AML-193 (cell line): ENCODE measurements at places on chromosomes 5 and 9.

GRCh38 chr5:139657363-139658321 lies 9.5 kb downstream of the CXXC5 start:
- peak; percentile 21 for DNase-seq

DNA sequence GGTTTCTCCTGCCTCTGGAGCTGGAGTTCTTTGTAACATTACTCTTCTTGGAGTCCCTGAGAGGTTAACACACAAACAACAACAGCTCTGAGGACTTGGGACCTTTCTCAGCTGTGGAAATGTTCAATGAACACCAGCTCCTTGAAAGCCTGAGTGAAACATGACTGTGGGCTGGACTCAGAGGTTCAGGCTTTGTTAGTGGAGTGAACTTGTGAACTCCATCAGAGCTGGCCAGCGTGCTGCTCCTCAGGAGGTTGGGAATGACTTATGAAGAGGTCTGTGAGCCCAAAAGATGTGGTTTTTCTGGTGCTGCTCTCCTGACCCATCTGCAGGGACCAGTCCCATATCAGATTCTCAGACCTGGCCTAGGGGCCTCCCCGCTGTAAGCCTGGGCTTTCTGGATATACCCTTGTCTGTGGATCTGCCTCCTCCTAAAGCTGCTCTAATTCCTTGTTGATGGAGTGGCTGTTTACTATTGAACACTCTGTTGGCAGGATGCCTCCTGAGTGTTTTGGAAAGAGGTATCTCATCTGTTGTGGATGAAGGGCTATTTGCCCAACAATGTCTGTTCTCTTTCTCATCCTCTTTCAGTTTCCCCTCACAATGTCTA lies 170.0 kb upstream of the GDNF start:
- DNase-seq, result no peak

DNA sequence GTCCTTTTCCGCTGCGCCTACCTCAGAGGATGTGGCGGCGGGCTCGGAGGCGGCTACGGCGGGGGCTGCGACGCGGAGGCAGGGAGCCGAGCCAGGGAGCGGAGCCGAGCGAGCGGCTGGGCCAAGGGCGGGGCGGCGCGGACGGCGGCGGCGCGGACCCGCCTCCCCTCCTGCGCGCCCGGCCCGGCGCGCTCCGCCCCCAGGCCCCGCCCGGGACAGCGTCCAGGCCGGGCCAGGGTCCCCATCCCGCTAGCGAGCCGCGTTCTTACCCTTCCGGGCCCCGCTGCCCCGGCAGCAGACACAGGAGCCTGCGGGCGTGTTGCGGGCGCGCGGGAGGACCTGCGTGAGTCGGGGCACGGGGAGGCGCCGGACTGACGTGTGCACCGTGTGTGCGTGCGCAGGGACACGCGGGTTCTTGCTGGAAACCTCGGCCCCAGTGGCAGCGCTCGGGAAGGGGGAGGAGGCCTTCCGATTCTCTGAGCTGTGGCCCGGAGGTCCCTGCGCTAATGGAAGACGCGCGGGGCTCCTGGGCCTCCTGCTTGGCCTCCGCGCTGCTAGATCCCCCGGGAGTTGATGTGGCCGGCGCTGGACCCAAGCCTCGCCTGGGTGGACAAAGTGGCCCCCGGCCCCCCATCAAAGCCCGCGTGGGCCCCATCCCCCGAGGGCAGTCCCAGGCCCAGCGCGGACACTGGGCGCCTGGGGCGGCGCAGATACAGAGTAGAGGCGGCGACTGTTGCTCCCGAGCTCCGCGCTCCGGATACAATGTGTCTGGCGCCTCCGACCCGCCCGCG lies at the start of gene VDAC1:
VDAC1 (minus strand) TSS at position 350 of the 791 bp plus-strand sequence. CDS start 11,963 bp downstream, outside the sequence.
- DNase-seq, result peak; percentile 59

DNA sequence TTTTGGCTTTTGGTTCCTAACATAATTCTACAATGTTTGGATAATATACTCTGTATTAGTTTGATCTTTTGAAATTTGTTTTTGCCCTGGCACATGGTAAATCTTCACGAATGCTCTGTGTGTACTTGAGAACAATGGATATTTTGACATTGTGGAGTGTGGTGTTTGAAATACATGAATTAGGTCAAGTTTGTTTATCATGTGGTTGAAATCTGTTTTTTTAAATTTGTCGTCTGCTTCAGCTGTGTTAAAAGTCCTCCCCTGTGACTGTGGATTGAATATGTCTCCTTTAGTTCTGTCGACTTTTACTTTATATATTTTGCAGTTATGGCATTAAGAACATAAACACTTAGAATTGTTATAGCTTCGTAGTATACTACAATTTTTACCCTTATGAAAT lies 60.3 kb downstream of the DUSP1 start:
- DNase-seq, result no peak

GRCh38 chr9:111038331-111039230 lies at the start of gene LPAR1:
Gene LPAR1 (minus strand): TSS chr9:111038470. CDS start chr9:110972117, 66,353 bp downstream.
- no peak for DNase-seq

DNA sequence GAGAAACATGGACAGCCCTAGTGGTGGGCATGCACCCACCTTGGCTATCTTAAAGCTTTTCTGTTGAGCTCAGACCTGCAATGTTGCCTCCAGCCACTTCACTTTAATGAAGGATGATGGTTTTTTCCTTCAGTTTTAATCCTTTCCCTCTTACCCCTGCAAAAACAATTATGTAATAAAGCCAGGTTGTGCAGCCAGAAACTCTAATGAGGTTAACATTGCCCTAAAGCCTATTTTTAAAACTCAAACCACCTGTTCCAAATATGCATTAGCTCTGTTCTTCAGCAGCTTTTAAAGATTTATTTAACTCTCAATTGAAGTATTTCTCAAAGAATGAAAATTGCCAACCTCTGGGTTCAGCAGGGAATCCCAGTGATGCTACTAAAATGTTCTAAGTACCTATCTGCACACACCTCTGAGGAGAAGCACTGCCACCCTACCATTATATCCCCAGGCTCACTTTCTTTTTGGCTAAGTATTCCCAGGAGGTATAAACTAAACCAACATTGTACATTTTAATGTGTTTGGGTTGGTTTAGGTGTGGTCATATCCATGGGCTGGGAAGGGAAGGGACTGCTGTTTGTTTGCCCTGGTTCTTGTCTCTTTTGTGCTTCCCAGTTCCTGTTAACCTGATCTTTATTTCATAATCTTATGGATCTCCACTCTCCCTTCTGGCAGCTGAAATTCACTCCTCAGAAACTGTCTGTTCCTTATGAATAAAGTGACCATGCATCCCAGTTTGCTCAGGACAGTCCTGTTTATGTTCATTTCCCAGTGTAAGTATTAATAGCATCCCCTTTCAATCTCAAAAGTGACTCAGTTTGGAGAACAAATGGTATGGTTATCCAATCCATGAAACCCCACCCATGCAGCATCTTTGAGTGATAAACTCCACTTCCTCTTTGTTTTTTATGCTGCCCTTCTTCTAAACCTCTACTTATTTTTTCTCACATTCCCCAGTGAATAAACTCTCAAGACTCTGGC lies 251.7 kb downstream of the RAB3C start:
- DNase-seq, result no peak
